ENCODE measurements at places on chromosomes 6 and 20.
A peak's percentile ranks its signal among the peaks of the same experiment; 100 is the strongest.

- no peak for DNase-seq
Measured at GRCh38 chr6:117194271-117194670, 71.1 kb upstream of the VGLL2 start.

GRCh38 chr20:64226686-64227580 is 28.6 kb upstream of the PCMTD2 start:
- DNase-seq: no peak

DNA sequence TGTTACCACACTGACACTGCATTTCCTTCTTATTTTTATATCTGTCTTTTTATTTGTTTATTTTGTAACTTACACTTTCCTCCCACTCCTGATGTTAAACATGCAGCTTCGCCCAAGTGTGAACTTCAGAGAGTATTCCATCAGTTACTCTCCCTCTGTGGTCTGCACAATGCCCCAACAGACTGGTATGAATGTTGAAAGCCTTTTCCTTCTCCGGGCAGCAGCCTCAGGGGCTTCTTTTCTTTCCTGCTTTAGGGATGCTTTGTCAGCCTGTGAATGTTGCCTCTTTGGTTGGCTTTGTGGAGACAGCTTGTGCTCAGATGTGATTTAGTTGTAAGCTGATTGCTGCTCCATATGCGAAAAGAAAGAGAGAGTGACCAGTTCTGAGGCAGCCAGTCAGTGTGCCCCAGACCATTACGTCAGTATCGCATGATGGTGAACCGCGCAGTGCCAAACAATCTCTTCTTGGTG is 44.0 kb downstream of the SMPDL3A start:
- DNase-seq: peak; percentile 75

DNA sequence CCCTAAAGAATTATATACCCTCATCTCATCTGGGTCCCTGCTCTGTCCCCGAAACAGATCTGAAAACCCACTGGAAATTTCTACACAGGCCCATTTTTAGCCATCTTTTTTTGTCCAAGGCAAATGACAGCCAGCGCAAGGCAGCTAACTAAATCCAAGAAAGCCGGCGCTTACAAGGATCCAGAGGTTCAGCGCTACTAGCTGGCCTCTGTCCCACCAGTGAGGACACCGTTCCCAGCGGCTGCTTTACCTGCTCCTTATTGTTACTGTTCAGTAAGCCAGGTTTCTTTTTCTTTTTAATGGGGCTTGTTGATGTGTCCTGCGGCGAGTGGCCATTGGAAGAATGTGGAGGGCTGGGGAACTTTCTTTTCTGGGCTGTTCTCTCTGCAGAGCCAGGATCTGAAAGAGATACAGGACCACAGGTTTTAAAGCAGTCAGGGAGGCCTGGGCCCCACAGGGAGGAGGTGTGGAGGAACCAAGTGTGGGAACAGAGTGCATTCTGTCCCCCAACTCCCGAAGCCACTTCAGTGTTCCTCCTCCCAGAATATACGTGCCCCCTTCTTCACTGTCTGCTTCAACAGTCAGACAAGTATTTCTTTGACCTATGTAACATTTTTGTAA is 46.6 kb downstream of the ZMYND8 start:
- DNase-seq: no peak

GRCh38 chr6:116536216-116536621 is 9.3 kb downstream of the TRAPPC3L start:
- peak; percentile 52 for DNase-seq

DNA sequence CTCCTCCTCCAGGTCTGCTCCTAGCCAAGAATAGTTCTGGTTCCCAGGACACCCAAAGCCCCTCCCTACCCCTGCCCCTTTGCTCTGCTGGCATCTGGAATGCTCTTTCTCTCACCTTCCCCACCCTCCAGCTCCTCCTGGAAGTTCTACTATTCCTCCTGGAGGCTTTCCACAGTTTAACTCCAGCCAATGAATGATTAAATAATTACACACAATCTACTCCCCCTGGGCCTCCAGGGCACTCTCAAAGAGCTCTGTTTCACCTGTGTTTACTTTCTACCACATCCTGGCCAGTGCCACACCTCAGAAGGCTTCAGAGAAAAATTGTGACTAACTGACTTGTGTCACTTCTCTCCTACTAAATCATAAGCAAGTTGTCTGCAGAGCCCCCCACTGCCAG is 36.2 kb downstream of the GCM1 start:
- DNase-seq: no peak

GRCh38 chr6:41577356-41578216 is 31.4 kb downstream of the FOXP4 start:
- no peak for DNase-seq

DNA sequence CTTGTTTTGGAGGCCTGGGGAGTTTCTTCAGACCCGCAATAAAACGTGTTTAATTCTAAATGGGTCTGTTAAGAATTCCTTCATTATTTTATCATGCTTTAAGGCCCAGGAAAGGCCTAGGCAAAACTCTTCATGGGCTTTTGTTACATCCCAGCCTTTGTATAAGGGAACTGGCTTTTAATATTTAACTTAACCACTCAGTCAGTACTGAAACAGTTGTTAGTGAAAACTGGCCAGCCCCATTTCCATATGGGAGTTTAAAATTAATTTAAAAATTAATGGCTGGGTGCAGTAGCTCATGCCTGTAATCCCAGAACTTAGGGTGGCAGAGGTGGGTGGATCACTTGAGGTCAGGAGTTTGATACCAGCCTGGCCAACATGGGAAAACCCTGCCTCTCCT is 213.2 kb upstream of the FKBP1C start:
- no peak for DNase-seq

- no peak for DNase-seq
Measured at GRCh38 chr20:54794874-54795273, 319.5 kb downstream of the DOK5 start.

DNA sequence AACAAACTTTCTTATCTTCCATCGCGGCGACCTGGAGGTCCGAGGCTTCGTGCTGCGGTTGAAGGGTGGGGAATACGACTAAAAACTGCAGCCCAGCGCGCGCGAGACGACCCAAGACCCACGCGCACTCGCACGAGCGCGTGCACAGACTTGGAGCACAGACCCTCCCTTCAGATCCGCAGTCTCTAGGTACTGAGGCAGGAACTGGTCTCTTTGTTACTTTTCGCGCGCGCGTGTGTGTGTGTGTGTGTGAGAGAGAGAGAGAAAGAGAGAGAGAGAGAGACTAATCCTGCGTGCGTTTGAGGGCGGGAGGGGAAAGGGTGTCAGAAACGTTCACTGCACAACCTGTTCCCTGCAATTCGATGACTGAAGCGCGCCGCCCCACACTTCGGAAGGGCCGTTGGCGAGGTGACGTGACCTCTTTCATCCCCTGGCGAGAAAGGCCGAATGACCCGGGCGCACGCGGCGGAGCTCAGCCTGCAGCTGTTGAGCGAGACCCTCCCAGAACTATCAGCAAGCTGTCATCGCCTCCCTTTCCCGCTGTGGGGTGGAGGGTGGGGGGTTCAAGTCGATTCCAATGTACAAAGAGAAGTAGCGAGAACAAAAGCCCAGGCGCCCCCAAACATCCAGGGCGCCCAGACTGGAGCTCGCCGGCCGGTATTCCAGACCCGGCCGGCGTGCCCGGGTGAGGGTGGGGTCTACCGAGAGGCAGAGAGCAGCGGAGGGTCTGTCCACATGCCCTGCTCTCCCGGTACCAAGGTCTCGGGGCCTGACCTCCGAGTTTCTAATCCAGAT is 1.5 kb upstream of the TUBB2B start:
- no peak for DNase-seq

DNA sequence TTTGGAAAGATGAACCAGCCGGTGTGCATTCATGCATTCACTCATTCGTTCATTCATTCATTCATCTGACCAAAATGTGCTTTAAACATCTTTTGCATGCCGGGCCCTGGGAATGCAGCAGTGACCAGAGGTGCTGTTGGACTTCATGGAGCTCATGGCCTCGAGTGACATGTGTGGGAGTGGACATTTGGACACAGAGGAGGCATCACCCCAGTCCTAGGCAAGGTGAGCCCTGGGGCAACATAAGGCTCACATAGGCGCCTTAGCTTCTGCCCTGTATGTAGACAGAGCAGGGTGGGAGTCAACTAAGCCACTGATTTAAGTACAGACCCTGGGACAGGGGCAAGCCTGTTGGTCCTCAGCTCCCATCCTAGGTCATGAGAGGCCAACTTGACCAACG is 71.6 kb downstream of the STK35 start:
- no peak for DNase-seq

GRCh38 chr6:152050451-152051195 is 243.1 kb downstream of the ESR1 start:
- no peak for DNase-seq

DNA sequence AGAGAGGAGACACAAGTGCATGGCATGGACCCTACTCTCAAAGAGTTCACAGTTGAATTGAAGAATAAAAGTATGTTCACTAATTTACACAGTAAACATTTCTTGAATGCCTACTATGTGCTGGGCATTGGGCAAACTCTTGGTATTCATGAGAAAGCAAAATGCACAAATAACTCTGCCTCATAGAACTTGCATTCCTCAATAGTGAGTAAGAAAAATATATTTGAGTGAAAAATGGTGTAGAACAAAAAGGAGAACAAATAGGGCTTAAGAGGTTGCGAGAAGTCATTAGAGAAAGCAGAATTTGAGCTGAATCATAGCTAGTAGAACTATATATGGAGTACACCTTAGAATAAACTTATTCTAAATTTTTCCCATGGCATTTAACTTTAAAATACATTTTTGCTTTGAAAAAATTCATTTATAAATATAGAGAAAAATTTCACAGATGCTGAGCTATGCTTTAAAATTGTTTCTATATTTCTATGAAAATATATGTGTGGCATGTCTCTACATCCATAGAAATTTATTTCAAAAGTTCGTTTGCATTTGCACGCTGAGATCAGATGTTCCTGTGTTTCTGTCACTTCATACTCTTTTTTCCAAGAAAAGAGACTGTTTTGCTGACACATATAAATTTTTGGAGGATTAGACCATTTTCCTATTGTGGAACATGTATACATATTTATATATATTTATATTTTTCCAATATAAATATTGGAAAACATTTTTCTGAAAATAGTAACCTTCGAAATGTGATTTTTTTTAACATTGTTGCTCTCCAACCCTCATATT is 236.1 kb downstream of the KCNQ5 start:
- no peak for DNase-seq

DNA sequence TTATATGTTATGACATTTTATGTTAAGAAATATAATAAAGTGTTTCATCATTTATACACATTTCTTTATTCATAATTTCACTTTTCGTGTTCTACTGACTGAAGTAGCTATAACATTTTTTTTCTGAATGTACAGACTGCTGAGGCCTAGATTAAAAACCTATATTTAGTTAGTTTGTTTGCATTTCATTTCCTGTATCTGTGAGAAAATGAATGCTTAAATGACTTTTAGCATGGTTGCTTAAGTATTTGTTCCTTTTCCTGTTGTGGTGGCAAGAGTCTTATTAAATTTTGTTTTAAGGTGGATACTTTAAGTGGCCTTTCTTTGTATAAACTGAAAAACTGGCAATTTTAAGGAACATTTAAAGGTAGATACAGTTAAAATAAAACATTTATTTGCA is 779.7 kb upstream of the MAN1A1 start:
- no peak for DNase-seq

DNA sequence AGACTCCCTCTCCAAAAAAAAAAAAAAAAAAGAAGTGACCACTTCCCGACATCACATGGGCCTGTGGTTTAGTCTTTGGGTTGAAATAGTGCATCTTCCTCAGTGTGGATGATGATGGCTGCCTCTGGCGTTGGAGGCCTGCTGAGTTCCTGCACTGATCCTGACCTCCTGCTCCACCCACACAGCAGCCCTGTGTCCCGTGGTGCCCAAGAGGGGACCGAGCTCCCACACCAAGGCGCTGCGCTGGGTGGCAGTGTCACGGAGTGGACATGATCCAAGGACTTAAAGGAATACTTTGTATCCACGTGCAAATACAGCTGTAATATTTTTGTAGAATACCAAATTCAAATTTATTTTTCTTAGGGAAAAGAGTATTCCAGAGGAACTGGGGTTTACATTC is 109.2 kb upstream of the PHACTR3 start:
- DNase-seq: no peak

GRCh38 chr6:131976545-131977061 is 25.4 kb upstream of the CCN2 start:
- no peak for DNase-seq

GRCh38 chr20:5171064-5171789 is 44.4 kb downstream of the CDS2 start:
- DNase-seq: no peak
